Urinary bladder (tissue), 4 donors: ENCODE measurements at places on chromosomes 12 and 14. TPM values are rescaled to one million over a fixed set of nuclear protein-coding genes. Genes with fewer than 3 reads are reported as not detected.

GRCh38 chr12:124184456-124184855, 110.4 kb upstream of the RFLNA start:
- no peak for DNase-seq

DNA sequence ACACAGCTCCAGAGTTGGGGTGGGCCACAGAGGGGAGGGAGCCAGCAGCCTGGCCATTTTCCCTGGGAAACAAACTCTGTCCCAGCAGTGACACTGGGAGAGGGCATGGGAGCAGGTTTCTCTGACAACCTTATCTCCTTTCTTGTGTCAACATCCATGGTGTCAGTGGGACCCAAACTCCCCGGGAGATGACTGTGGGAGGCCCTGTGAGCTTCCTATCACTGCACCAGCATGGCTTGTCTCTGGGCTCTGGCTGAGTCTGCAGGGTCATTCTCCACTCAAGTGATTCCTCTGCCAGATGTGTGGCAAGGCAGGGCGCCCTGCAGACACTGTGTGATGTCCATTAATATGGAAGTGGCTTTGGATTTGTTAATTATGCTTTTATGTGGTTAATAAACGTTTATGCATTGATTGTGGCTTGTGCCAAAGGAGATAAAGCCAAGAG, 10.1 kb downstream of the LRTM2 start:
- no peak for DNase-seq

DNA sequence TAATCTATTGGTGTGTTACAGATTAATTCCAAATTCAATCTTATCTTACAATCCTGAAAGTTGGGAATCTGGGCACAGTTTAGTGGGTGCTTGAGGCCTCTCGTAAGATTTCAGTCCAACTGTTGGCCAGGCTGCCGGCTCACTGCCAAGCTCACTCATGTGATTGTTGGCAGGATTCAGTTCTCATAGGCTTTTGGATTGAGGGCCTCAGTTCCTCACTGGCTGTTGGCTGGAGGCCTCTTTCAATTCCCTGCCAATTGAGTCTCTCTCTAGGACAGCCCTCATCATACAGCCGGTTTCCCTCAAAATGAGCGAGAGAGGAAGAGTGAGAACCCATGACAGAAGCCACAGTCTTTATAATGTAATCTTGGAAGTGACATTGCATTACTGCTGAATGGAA, 123.5 kb upstream of the FBXO33 start:
- no peak for DNase-seq

DNA sequence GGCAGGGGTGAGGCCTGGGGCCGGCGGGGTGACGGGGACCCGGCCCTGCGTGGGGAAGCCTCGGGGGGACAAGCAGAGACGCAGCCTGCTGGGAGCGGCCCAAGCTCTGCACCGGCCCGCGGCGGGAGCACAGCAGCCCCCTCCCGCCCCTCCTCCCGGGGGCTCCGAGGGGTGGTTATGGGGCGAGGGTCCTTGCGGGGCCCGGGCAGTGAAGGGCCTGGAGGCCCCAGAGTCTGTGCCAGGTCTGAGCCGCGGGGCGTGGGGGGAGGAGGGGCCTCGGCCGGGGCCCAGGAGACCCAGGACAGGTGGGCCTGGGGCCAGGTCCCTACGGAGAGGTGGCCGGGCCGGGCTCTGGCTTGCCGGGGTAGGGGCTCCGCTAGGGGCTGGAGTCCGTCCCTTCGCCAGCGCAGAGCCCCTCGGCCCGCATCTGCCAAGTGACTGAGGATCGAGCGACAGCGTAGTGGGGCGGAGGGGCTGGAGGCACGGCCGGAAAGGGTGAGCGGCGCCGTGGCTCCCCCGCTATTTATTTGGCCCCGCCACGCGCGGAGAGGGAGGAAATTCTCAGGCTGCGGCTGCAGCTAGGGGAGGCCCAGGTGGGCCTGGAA, 495 bp downstream of the TMEM121 start:
- DNase-seq, result no peak

NOXRED1 gene
- 0.69 TPM for total RNA-seq
